Activated CD4-positive, CD25-positive, alpha-beta regulatory T cell (primary cell): ENCODE measurements at places on chromosomes 12 and 14.

DNA sequence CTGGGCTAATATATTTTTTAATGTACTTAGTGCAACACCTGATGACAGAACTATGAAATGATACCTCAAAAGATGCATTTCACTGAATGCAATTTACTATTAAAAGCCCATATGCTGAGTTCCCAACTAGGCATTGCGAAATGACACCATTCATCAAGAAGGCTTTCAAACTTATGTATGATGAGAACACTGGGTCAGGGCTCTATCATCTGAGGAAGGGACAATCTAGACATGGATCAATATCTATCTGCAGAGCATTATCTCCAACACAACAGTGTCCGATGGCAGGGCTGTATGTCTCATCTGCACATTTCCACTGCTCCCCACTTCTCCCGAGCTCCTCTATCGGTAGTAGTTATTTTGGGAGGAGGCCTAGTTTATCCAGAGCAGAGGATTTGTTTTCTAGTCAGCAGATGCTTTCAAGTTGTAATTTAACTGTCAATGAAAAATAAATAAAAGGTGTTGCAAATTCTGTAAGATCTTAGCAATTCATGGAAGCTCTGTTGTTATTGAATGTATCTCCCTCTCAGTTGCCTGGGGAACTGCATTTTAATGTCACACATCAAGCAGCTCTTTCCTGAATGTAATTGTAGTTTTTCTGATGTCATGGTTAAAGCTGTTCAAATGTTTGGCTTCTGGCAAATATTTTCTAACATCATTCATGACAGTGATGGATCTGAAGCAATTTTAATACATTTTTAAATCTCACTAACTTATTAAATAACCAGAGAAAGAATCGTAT lies 7.4 kb upstream of the GCH1 start:
- DNase-seq, result no peak

DNA sequence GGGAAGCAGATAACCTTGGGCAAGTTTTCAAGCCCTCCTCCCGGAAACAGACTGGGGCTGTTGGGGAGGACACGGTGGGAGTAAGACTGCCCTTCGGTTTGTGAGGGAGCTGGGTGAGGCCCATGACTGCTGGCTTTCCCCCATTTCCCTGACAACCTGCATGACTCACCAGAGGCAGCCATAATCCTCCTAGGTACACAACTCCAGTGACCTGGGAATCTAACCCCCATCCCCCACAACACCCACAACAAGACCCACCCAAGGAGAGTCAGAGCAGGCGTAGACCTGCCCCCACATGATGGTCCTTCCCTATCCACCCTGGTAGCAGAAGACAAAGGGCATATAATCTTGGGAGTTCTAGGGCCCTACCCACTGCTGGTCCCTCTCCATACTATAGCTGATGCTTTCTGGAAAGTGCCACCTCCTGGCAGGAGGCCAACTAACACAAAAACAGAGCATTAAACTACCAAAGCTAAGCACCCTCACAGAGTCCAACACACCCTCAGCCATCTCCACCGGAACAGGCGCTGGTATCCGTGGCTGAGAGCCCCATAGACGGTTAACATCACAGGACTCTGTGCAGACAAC lies 14.8 kb downstream of the DDX24 start:
- no peak for DNase-seq

- no peak for DNase-seq
These were observed 61.7 kb downstream of the LRFN5 start for GRCh38 chr14:41668356-41668755.

GRCh38 chr12:7303230-7303629 lies 642 bp upstream of the ACSM4 start:
- DNase-seq, result no peak

DNA sequence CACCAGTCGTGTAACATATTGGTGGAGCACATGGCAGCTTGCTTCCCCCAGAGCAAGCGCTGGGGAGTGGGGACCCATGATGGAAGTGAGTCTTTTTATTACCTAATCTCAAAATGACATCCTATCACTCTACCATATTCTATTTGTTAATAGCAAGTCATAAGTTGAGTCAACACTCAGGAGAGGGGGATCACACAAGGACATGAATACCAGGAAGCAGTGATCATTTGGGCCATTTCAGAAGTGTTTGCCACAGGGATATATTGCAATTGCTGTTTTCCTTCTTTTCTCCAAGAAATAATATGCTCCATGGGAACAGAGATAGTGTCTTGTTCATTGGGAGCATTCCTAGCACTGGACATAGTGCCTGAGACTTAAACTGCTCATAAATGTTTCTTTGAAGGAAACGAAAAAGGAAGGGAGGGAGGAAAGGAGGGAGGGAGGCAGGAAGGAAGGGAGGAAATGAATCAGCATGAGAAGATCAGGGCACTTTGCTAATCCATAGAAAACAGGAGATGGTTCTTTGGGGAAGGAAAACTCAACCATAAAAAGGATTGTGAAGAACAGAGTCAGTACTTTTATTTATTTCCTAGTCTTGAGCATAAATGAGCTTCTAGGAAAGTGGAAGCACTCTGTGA lies 39.2 kb upstream of the EEA1 start:
- DNase-seq, result no peak

DNA sequence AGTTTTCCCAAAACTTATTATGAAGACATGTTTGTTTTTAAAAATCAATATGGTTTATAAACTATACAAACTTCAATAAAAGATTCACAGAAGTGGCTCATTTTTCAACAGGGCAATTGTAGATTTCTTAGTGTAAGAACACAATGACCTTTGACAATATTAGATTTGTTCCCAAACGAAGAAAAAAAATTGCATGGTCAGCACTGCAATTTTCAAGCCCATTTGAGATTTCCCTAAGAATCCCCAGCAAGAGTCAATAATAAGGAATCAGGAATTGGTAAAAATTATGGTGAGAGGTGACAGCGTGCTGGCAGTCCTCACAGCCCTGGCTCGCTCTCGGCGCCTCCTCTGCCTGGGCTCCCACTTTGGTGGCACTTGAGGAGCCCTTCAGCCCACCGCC lies 145.8 kb downstream of the DERA start:
- no peak for DNase-seq

GRCh38 chr14:103524002-103524935 lies 1.6 kb upstream of the CKB start:
- DNase-seq, result no peak

- no peak for DNase-seq
These were observed 13.8 kb downstream of the ASCL1 start for GRCh38 chr12:102971227-102971626.

- DNase-seq, result no peak
These were observed 63.6 kb downstream of the DAAM1 start for GRCh38 chr14:59251811-59252771.

- DNase-seq, result no peak
These were observed 5.3 kb upstream of the FOXN3 start for GRCh38 chr14:89422181-89422951.

DNA sequence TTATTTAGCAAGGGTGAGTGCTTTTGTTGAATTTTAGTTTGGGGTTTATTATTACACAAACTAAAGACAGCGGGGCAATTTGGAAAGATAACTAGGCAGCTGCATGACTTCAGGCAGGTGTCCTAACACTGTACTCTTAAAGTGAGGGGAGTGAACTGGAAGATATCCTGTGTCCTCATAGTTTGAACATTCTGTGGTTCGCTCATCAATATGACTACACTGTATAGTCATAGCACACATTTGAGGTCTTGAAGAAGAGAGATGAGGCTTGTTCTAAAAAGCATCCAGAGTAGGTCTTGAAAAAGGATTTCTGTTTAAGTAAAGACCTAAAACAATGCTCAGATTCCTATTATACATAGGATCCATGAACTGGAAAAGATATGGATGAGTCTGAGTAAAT lies 1.7 kb upstream of the MAP3K9 start:
- DNase-seq, result no peak

DNA sequence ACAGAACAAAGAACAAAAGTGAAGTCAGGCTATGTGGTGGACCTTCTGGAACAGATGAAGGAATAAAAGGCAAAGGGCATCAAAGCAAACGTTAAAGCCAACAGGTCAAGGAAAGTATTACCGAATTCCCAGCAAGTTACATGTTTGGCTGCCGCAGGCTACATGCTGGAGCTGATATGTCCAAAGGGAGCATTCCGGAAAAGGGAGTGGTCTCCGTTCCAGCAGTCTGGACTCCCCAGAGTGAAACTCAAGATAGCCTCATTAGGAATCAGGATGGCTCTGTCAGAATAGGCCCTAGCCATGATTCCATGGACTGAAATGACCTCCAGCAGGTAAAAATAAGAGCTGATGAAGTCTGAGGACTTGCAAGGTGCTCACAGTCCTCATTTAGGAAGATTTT lies 379.8 kb upstream of the PRICKLE1 start:
- DNase-seq, result no peak

DNA sequence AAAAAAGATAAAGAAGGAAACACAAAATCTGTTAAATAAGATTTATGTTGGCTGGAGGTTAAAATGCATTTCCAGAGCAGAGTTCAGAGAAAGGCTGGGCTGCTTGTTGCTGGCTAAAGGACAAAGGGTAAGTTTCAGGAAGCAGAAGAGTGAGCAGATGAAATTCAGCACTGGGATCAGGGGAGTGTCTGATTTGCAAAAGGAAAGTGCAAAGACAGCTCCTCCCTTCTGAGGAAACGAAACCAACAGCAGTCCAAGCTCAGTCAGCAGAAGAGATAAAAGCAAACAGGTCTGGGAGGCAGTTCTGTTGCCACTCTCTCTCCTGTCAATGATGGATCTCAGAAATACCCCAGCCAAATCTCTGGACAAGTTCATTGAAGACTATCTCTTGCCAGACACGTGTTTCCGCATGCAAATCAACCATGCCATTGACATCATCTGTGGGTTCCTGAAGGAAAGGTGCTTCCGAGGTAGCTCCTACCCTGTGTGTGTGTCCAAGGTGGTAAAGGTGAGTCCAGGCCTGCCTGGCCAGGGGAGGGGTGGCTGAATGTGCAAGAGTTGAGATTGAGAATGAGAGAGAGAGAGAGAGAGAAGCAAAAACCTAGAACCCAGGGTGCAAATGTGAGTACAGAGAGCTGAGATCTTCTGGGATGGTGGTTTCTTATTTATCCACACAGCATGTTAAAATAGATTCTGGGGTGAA lies at the start of gene OAS1:
Gene OAS1, plus strand, starts transcription at position 251 of the 703 bp plus-strand sequence. Its CDS starts 78 bp downstream, at position 329.
- no peak for DNase-seq

GRCh38 chr14:64232095-64232838 lies 61.9 kb downstream of the ESR2 start:
- no peak for DNase-seq

DNA sequence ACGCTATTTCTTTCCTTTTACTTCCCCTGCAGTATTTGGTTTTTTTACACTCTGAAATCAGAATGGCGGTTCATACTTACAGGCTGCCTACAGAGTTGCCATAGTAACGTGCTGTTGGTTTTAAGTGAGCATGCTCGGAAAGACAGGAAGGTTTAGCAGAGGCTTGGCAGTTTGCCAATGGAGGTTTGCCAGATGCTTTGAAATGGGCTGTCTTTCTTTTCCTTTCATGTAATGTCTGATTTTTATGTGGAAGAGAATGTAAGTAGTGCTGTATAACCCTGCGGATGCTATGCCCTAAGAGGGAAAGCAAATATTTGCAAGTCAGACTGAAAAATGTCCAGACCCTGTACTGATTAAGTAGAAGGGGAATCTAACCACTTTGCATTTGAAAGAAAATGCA lies 32.8 kb downstream of the ARID4A start:
- DNase-seq, result peak; percentile 60
